ENCODE measurements at places on chromosomes 11 and 22.

- no peak for DNase-seq
Measured at GRCh38 chr11:61587541-61587941, 6.7 kb upstream of the SYT7 start.

DNA sequence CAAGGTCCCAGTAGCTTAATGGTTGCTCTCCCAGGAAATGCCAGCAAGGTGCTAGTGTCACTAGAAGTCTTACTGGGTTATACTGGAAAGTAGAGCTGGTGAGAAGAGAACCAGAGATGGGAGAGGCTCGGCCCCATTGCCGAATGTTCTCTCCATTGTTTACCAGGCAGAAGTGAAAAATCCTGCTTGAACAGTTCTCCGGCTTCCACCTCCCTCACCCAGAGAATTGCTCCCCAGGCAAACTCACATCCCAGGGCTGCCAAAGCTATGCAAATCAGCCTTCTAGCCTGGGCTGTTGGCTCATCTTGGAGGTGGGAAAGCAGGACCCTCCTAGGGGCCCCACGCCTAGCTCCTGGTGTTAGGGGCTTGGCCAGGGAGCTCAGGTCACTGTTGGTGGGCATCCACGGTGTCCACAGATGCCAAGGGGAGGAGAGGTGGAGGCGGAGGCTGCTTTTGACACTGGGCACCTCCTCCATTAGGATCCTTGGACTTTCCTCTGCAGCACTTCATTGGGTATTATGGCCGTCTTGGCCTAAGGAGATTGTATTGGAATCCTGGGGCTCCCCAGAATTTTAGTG, 20.1 kb downstream of the POU2F3 start:
- no peak for DNase-seq

- no peak for DNase-seq
Measured at GRCh38 chr11:13008625-13009475, at the start of gene RASSF10. RASSF10 (plus strand) TSS chr11:13009316; CDS start chr11:13009577, 261 bp downstream.

DNA sequence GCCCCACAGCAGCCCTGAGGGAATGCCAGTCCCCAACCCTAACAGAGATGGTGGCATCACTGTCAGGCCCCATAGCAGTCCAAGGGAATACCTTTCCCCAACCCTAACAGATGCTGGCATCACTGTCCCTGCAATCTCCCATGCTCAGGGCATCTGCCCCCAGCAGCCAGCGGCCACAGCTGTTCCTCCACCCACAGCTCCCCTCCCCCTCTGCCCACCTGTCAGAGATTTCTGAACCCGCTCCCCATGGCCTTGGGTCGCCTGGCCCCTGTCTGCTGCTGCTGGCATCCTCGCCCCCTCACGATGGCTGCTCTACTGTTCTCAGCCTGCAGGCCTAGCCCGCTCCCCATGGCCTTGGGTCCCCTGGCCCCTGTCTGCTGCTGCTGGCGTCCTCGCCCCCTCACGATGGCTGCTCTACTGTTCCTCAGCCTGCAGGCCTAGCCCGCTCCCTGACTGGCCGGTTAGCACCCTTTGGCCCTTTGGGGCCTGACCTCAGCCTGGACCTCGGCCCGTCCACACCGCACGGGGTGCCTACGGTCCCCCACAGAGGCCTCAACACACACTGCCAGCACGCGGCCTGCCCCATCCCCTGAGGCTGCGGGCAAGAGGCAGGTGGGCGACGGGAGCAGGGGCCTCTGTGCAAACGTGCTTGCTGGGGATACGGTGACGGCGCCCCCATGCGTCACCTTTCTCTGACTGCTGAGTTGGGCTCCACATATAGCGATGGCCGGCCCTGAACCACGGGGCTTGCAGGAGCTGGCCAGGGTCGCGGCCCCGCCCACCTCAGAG, 20.7 kb downstream of the CHID1 start:
- DNase-seq: no peak

- peak; percentile 36 for DNase-seq
Measured at GRCh38 chr11:118171269-118172062, 5.0 kb downstream of the SCN2B start.

DNA sequence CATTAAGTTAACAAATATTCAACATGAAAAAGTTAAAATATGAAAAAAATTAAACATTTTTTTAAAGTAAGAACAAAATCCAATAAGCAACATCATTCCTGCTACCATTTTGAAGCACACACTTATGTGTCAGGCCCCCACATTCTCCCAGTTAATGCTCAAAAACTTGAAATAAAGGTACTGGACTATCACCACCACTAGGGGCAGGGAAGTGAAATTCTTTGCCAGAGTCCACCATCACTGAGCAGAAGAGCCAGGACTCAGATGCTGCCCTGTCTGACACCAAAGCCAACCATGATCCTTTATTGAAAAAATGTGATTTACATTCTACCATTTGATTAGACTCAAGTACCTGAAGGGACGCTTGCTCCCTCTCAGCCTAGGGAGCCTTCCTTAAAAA, 39.1 kb downstream of the PITPNB start:
- DNase-seq: no peak

DNA sequence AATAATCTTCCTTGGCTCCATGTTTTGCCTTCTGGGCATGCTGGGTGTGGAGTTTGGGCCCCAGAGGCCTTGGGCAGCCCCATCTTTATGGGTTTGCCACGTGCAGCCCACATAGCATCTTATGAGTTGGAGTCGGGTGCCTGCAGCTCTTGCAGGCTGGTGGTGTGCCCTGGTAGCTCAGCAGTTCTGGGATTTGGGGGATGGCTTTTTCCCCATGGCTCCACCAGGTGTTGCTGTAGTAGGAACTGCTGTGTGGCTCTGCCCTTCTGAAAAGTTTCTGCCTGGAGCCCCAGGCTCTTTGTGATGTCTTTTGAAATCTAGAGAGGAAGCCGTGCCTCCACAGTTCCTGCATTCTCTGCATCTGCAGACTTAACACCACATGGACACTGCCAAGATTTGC, 16.8 kb downstream of the EED start:
- no peak for DNase-seq

- no peak for DNase-seq
Measured at GRCh38 chr11:128894286-128894681, 3.1 kb downstream of the KCNJ5 start.

DNA sequence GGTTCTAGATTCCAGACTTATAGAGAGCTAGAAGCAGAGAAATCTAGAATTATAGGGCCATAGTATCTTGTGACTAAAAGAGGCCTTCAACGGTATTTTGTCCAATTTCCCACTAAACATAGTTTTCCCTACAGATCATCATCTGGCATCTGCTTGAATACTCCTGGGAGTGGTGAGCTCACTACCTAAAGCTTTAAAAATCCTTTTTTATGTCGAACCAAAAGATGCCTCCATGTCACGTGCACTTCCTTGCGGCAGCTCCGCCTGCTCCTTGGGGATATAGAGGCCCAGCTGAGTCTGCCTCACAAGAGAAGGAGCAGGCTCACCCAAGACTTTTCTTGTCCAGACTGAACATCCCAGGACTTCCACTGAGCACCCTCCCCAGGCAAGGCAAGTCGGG, 4.3 kb upstream of the MB start:
- no peak for DNase-seq

DNA sequence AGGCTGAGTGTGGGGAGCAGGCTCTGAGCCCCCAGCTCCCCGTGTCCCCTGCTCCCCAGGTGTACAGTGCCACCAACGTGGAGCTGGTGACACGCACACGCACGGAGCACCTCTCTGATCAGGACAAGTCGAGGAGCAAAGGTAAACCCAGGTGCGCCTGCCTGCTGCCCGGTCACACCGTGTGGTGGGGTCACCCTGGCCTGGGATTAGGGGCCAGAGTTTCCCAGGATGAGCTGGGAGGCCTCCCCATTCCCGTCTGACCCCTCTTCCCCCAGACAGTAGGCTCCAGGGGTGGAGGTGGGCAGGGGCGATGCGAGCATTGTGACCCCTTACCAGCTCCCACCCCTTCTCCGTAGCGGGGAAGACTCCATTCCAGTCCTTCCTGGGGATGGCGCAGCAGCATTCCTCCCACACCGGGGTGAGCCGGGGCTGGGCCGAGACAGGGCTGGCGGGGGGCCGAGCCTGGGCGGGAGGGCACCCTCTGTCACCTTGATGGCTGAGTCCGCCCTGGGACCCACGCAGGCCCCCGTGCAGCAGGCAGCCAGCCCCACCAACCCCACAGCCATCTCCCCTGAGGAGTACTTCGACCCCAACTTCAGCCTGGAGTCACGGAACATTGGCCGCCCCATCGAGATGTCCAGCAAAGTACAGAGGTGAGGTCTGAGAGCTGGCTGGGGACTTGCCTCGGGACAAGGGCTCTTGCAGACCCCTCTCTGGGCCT, 3.7 kb upstream of the SSH3 start:
- no peak for DNase-seq

DNA sequence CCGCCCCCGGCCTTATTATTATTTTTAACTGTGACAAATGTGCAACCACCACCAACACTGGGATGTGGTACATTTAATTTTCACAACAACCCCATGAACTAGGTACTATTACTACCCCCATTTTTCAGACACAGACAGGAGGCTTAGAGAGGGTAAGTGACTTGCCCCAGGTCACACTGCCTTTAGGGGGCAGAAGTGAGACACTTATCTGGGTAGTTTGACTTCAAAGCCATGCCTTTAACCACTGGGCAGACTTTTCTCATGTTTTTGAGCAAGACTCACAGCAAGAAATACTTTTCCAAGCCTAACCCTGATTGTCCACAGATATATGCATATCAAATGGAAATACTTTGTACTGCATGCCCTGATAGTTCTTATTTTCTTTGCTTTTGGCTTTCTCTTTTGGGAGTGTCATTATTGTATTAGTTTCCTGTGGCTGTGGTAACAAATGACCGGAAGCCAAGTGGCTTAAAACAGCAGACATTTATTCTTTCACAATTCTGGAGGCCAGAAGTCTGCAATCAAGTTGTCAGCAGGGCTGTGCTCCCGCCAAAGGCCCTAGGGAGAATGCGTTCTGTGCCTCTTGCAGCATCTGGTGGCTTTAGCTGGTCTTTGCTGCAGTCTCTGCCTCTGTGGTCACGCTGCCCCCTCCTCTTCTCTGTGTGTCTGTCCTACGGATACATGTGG, 110.8 kb downstream of the GRIK4 start:
- DNase-seq: no peak

- no peak for DNase-seq
Measured at GRCh38 chr11:62413060-62413696, 5.7 kb upstream of the SCGB1A1 start.

DNA sequence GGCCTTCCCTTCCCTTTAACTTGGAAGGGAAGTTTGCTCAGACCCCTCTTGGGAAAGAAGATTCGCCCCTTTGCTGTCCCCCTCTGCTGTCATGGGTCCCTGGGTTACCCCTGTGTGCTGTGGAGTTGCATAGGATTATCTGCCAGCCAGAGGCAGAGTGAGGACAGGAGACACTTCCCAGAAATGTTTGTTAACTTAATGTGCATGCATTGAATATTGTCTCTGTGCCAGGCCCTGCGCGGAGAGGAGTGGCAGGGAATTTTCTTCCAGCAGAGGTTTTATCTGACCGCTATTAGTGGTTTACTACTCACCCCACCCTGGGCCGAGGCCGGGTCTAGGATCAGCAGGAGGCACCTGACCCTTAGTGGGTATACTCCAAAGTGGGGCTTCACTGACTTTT, 894.8 kb downstream of the TBC1D22A start:
- no peak for DNase-seq

DNA sequence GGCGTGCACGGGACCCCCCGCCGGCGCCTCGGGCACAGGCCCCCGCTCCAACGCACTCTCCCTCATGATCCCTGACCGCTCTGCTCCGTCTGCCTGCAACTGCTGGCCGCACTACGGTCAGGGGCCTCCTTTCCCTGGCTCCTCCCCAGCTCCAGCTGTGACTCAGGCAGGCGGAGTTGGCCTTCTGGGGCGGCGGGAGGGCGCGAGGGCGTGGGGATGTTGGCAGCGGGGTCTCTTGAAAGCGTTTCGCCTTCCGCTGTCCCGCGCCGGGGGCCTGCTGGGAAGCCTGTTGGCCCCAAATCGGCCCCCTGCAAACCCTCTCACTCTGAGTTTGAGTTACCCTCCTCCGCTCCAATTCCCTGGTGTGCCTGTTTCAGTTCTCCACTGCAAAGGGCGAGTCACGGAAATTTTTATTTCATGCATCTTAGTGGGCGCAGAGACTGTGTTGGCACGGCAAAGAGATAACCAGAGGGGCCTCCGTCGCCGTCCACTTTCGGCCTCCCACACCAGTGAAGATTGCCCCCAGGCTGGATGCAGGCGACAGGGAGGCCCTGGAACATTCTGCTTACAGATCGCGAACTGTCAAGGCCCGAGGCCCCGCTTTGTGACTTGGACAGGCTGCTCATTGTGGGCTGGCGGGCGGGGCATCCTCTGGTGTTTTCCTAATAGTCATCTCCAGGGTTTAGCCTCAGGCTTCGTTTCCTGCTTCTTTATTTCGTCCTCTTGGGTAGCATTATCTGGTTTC, at the start of gene CAVIN3:
TSS of gene CAVIN3 (minus strand) at position 91 of the 745 bp plus-strand sequence. CDS start at position 66, 25 bp downstream.
- DNase-seq: peak; percentile 44

- DNase-seq: no peak
Measured at GRCh38 chr11:134413826-134414731, 2.0 kb upstream of the B3GAT1 start.

- DNase-seq: no peak
Measured at GRCh38 chr22:39933741-39934140, 26.5 kb upstream of the TMA7B start.
